ENCODE measurements at places on chromosomes 6 and 20. TPM values are rescaled to one million over a fixed set of nuclear protein-coding genes. Genes with fewer than 3 reads are reported as not detected.
A peak's percentile ranks its signal among the peaks of the same experiment; 100 is the strongest.

DNA sequence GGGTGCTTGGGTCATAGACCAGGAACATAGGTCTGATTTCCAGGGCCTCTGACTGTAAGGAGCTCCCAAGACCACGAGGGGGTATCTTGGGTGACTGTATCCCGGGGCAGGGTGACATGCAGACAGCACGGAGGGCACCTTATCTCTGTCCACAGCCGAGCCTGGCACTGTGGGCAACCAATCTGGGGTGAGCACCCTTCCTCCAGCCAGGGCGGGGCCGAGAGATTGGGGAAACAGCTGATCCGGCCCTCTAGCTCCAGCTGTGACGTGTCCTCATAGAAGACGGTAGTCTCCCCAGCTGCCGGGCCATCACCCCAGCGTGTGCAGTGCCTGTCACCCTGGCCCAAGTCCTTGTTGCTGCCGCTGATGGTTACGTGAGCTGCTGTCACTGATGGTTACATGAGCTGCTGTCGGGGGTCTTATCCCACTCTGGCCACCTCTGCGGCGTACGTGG lies 139.6 kb upstream of the RNF24 start:
- DNase-seq: no peak

OLIG3 gene
- total RNA-seq: not detected

GRCh38 chr6:85561750-85562357 lies 31.8 kb downstream of the SNX14 start:
- DNase-seq: no peak

OPN5 gene
- total RNA-seq: not detected

GRCh38 chr20:38272961-38273360 lies 12.4 kb upstream of the KIAA1755 start:
- DNase-seq: no peak

DNA sequence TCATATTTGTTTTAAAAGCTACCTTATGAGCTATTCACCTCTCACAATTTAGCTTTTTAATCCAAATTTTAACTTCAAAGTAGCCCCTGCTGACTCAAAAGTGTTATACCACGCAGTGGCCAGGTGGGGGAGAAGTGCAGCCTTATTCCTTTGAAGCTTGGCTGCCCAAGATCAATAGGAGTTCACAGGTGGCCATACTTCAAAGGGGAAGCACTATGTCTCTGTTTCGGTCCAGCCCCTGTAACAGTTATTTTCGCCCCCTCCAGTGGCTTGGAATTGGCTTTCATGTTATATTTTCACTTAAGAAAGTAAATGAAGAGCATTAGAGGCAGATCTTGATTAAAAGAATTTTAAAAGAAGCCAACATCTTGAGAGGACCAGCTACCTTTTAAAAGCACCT lies 608.4 kb downstream of the EPHA7 start:
- peak; percentile 20 for DNase-seq

DNA sequence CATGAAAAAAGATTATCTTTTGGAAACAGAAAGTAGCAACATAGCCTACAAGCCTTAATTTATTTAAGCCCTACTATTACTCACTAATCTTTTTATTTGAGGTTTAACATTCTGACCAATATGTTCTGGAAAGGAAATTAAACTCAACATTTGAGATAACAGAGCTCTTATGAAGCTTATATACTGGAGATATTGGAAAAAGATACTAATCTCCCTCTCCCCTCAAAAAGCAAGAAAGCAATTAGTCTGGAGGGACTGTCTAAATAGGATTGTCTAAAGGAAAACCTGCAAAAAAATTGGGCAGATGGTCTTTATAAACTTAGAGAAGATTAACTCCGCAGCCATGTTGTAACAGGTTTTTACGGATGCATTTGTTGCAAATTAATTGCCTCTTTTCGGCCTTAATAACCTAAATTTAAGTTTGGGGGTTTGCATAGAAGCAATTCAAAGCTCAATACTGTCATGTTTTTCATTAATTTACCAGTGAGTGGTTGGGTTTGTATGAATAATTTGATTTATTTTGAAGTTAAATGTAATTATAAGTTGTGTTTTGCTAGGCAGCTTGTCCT lies 79.1 kb downstream of the SHLD1 start:
- no peak for DNase-seq

PPP2R5D gene
- 60.8 TPM for total RNA-seq

DNA sequence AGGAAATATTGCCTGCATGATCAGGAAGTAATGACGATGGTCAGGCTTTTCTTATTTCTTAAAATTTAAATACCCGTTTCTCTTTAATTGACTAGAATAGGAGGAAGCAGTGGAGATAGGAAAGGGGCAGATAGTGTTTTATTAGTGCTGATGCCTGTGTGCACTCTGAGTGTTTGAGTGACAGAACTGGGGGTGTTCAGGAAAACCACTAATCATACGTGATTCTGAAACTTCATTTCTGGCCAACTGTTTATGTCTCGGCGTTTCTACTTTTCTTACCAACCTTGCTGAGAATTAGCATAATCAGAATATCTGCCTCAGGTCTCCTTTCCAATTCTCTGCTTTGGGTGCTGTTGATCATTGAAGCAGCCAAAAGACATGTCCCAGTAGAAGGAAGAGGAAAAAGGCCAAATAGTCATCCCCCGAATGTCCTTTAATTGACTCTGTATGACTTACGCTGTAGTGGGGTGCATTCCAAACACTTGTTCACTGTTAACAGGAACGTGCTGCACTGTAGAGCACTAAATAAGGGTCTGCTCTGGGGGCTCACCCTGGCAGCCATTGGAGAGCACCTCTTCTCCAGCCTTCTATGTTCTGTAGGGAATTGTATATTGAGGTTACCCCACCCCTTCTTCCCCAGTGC lies 152.9 kb downstream of the JARID2 start:
- DNase-seq: no peak

HLA-DOB gene
- total RNA-seq: 1.2 TPM

- no peak for DNase-seq
Observed at GRCh38 chr6:98574984-98575383, 259.4 kb upstream of the POU3F2 start.

HELZ2 gene
- total RNA-seq: 75.8 TPM

- no peak for DNase-seq
Observed at GRCh38 chr6:167907837-167908681, 81.3 kb downstream of the AFDN start.

GRCh38 chr20:19841740-19842139 lies 83.7 kb downstream of the RIN2 start:
- no peak for DNase-seq

PROKR2 gene
- total RNA-seq: not detected

- no peak for DNase-seq
Observed at GRCh38 chr6:166145751-166146150, 21.9 kb downstream of the TBXT start.

MAS1 gene
- not detected for total RNA-seq

GRCh38 chr6:68776354-68776753 lies 141.3 kb downstream of the ADGRB3 start:
- DNase-seq: no peak

GRCh38 chr6:29850011-29850553 lies 22.5 kb downstream of the HLA-G start:
- no peak for DNase-seq

DNA sequence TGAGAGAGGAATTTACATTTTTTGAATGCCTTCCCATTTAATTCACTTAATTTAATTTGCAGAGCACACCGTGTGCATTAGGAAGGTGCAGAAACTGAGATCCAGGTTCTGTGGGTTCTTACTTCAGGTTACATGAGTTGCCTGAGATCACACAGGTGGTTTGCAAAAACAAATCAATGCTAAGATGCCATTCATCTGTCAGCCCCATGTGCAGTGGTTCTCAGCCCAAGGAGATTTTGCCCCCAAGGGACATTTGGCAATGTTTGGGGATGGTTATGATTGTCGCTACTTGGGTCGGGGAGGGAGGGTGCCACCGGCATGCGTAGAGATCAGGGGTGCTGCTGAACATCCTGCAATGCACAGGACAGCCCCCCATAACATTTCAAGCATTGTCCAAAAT lies 34.6 kb downstream of the BANF2 start:
- no peak for DNase-seq

GRCh38 chr6:158220786-158221442 lies 52.8 kb downstream of the GTF2H5 start:
- DNase-seq: no peak

DNA sequence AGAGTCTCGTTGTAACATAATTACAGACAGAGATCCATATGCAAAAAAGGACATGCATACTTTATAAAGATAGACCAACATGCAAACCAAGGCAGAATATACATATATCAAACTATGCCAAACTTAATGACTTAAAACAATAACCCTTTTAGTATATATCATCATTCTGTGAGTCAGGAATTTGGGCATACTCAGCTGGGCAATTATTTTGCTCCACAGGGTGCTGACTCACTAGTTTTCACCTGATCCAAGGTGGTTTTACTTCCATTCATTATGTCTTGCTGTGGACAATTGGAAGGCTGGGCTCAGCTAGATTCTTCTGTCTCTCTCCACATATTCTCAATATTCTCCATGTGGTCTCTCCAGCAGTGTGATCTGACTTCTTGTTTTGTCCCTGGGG lies 41.2 kb upstream of the RNF146 start:
- no peak for DNase-seq

GRCh38 chr6:41779336-41779735 lies 364 bp downstream of the FRS3 start:
- DNase-seq: no peak

All from glomerular endothelial cell (primary cell).